ENCODE measurements at places on chromosomes 12 and 14.

DNA sequence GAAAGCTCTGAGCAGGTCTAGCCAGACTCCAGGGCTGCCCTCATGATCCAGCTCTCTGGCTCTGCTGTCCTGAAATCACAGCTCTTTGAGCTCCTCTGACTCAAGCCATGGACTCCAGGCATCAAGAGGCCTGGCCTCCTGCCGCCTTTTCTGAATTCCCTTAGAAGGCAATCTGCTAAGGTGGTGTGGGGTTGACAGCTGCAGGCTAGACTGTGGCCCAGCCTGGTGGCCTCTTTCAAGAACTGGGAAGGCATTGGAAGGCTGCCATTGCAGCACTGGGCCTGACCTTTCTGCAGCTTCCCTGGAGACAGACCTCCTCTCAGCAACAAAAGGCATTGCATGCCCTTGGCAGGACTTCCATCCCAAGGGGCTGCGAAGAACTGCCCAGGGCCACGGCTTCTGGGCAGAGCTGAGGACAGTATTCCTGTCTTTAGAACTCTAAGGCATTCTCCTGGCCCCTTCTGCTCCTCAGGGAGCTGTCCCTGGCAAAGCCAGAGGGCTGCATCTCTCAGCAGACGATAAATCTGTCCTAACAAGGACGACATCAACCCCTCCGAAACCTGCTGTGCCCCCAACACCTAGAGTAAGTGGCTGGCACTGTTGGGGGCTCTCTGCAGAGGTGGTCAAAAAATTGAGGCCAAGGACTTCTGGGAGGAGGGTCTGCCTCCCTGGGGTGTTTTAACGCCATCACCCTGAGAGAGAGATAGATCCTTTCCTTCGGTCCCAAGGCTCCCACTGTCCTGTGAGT is 115.6 kb downstream of the RBM19 start:
- DNase-seq = no peak

DNA sequence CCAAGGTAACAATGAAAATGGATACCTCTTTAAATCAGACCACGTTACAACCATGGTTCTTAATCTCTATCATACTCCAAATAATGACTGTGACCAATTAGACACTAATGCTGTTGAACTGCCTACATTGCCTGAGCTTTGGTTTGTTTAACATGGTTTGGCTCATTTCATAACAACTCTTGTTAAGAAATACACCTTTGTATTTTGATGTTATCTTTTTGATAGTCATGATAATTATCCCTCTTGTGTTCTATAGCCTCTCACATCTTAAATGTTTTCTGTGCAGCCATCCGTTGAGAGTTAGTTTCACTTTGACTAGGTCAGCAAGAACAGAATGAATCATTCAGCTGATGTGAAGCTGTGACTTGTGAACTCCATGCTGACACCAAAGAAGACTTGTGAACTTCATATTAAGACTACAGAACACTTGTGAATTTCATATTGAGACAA is 75.5 kb upstream of the RERGL start:
- peak; percentile 77 for DNase-seq

DNA sequence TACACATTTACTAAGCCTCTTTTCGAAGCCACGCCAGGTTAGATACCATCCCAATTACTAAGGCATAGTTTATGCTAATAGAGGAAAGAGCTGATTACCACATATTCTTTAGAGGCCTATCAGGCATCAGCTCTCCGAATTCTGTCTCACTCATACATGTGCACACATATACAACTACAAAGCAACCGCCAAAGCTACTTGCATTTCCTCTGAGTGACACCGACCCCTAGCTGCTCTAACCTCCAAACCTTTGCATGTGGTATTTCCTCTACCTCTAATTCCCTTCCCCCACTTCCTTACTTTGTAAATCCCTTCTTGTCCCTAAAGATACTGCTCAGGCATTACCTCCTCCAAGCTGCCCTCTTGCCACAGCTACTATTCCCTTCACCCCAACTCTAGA is 107.2 kb downstream of the DUSP6 start:
- no peak for DNase-seq

DNA sequence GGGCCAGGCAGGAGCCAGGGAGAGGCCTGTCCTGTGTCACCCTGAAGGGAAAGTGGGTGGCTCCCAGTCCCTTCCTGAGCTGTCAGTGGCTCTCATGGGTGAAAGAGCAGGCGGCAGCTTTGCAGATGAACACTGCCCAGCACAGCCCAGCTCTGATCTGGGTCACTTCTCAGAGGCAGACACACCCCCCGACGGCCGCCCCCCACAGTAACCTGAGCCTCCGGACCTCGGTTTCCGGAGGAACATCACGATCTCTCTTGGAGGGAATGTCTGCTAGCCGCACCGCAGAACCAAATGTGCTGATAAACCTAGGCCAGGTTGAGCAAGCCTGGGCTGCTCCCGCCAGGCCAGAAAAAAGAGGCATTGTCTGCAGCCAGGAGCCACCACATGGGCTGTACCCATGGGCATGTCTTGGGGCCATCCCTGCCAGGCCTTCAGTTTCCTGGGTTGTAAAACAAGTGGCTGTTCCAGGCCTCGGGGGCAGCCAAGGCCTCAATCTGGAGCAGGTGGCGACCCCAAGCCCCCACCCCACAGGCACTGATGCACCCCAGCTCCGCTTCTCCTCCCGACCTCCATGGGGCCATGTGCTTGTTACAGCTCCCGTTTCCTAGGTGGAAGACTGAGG is 57.6 kb downstream of the NCOR2 start:
- no peak for DNase-seq

GRCh38 chr12:67681941-67682620 is 33.5 kb downstream of the DYRK2 start:
- DNase-seq = no peak

DNA sequence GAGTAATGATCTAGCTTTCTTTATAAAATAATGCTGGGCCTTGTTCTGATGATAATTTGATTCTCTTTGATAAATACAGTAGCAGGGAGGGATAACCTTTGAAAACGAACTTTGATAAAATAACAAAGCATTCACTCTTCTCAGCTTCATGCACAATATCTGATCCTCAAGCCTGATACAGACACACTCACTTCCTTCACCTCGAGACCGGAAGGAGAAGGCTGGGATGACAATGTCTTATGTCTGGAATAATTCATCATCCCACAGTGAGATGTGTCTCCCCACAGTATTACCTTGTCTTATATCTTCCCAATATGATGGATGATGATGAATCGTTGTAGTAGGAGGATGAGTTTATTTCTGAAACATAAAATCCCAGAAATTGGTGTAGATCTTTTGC is 15.5 kb upstream of the NR1H4 start:
- no peak for DNase-seq

GRCh38 chr12:116459916-116460663 is 99.1 kb upstream of the MAP1LC3B2 start:
- DNase-seq = no peak

DNA sequence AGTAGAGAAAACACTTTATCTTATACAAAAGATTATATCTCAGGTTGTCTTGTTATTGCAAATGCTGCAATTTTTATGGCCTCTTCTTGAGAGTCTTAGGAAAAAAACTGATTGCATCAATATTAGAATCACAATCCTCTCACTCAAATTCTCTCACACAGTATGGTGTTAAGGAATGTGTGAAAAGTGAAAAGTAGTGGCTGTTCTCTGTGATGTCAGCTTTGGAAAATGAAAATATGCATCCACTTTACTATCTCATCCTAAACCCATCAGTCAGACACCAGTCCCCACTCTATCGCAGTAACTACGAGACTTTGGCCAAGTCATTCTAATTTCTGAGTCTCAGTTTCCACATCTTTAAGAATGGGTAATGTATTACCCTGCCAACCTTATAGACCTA is 32.6 kb upstream of the NTF3 start:
- no peak for DNase-seq

- DNase-seq = no peak
Measured at GRCh38 chr12:109513977-109514376, 36.5 kb downstream of the UBE3B start.

- DNase-seq = no peak
Measured at GRCh38 chr12:82937151-82937550, 250.4 kb downstream of the TMTC2 start.

DNA sequence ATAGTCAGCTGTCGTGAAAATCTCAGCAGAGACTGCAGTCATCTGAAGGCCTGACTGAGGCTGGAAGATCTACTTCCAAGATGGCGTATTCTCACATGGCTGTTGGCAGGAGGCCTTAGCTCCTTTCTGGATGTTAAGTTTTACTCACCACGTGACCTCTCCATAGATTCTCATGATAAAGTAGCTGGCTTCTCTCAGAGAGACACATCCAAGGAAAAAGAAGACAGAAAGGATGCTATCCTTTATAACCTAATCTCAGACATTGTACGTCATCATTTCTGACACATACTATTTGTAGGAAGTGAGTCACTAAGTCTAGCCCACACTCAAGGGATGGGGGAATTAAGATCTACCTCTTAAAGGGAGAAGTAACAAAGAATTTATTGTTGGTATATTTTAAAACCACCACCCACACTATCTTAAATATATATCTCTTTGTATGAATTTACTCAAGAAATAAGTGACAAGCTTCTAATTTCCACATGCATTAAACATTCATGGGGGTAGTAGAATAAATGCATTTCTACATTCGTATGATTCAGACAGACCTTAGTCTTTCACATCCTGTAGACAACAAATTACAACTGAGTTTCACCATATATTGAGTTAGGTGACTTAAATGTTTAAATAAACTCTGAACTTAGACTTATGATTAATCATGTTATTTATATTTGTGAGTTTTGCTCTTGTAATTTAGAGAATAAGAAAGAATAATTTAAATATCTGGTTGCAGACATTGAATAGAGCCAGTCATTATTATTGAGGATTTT is 411.0 kb downstream of the LRIG3 start:
- DNase-seq = no peak

DNA sequence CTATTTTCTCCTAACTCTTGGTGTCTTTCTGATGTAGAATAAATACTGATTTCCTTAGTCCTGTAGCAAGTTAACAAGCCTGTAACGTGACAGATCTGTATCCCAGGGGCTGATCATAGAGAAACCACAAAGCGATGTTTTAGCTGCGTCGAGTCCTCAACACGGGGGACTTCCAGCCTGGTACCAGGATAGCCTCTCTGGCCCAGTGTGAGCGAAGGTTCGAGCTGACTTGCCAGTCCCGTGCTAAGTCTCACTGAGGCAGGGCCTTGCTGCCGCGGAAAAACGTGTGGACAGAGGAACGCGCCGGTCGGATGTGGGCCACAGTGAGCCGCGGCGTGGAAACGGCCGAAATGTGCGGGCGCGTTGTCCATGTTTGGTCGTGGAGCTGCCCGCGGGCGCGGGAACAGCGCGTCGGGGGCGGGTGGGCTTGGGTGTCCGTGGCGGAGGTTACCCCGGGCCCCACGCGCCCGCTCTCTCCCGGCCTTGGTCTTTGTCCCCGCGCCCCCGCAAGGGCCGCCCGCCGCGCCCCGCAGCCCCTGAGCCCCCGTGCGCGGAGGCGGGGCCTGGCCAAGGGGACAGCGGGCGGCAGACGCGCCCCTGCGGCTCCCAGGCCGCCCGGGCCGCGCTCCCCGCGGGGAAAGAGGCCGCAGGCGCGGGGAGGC is 531 bp upstream of the EML1 start:
- no peak for DNase-seq

DNA sequence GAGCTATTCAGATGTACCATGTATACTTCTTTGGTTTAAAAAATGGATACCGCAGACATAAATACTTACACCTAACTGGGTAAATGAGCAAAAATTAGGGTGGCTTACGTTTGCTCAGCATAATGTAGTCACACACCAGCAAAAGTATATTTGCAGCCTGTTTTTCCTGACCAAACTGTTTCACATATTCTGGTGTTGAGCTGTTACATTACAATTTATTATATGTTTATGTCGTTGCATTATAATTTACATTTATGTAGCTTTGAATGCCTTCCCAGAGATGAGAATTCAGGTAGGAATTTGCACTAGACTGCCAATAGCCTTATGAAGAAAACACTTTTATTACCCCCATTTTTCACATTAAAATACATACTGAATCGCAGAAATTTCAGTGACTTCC is 183.3 kb downstream of the PTPRO start:
- DNase-seq = no peak

- no peak for DNase-seq
Measured at GRCh38 chr14:68777644-68778043, 15.2 kb downstream of the ZFP36L1 start.

- DNase-seq = no peak
Measured at GRCh38 chr14:69904246-69904645, 25.0 kb downstream of the SMOC1 start.

DNA sequence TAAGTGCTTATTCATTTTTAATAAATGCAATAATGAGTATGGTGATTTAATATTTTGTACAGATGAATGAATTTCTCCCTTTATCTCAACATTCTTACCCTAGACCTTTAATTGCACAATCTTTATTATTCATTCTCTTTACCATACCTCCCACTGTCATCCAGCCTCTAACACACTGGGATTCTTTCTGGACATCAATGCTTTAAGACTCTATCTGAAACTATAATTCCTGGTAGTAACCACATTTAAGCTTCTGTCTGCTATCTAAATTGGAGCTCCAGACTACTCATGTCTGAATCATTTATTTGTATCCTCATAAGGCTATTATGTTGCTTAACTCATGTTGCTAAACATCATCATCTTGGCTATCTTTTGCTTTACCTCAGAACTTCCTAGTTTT is 270.2 kb downstream of the ALG10B start:
- no peak for DNase-seq

DNA sequence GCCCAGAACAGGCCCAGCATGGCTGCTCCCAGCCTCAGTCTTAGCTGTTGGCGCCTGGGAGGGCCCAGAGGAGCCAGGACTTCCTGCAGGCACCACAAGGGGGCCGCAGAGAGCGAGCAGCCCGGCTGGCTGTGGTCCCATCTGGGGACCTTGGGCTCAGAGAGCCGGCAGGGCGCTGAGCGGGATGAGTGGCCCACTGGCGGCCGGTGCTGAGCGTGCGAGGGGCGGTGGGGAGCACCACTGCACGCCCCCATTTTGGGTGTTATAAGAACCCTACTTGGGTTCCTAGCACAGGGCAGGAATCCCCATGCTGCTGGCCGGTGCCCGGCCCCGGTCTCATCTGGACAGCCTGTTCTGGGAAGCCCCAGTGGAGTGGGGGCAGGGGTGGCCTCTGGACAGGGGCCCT is 25.9 kb upstream of the CRIP2 start:
- DNase-seq = no peak

Measured in NCI-H748 treated with DMSO at 0.1 percent for 48 hours (cell line).